ENCODE measurements at places on chromosomes 4 and X.

GRCh38 chr4:25888781-25889180, 25.2 kb upstream of the SMIM20 start:
- no peak overlapping the region for H3K27ac ChIP-seq

DNA sequence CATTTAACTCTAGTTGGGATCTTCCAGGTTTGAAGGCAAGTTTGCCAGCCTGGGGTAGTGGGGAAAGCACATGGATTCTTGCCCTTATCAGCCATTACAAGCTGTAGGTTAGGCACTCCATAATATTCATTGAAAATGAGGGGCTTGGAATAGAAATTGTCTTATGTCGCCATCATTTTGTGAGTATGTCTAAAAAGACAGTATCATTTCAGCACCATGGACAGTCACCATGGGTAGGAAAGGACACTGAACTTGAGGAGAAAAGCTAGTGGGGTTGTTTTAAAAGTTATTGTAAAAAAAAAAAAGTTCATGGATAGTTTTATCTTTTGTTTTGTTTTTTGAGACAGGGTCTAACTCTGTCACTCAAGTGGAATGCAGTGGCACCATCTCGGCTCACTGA, 356.1 kb downstream of the HNRNPD start:
- H3K4me3 ChIP-seq = no peak overlapping the region
- no peak for DNase-seq
- H3K27ac ChIP-seq = no peak overlapping the region
- H3K27me3 ChIP-seq = peaks cover 4% of the 10 kb centered on the region
- H3K4me1 ChIP-seq = no peaks in the 10 kb centered on the region

DNA sequence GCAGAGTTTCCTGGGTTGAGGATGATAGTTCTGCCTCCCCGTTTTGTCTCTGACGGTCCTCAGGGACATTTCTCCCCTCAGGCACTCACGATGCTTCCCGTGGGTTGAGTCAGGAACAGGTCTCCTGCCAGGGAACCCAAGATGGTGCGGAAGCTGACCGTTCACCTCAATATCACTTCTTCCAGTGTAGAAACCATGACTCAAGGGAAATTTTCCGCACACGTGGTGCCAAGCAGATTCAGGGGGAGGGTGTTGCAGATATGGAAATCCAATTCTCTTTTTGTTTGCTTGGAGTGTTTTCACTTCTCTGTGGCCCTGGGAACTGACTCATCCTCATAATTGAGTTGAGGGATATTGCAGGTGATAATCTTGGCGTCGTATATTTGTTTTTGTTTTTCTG, 46.7 kb downstream of the CXorf49B start:
- no peaks in the 10 kb centered on the region for H3K4me1 ChIP-seq
- H3K27ac ChIP-seq = no peak overlapping the region
- no peak for DNase-seq
- H3K27me3 ChIP-seq = no peaks in the 10 kb centered on the region
- H3K36me3 ChIP-seq = no peaks in the 10 kb centered on the region
- H3K4me3 ChIP-seq = no peak overlapping the region

DNA sequence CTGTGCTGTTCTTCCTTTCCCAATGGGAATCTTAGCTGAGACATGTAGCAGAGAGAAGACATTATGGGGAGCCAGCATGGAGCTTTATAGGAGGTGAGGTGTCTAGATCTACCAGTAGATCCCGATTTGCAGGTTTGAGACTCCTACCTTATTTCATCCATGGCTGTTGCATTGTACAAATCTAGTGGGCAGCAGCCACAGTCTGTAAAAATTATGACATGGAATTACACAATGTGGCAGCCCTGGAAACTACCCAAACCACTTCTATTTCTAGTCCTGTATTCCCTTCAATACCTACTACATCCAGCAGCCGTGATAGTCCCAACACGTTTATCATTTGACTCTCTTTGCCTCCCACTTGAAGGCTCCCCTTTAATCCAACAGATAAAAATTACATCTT, 8.1 kb downstream of the ATP7A start:
- H3K4me3 ChIP-seq = no peak overlapping the region
- no peak overlapping the region for H3K27ac ChIP-seq
- H3K27me3 ChIP-seq = no peaks in the 10 kb centered on the region
- no peak for DNase-seq

- no peak for DNase-seq
- no peaks in the 10 kb centered on the region for H3K4me1 ChIP-seq
- no peak overlapping the region for H3K4me3 ChIP-seq
- no peaks in the 10 kb centered on the region for H3K27me3 ChIP-seq
Measured at GRCh38 chr4:42608551-42608950, 48.4 kb downstream of the ATP8A1 start.

GRCh38 chrX:46683048-46683447, 75.9 kb downstream of the SLC9A7 start:
- H3K27ac ChIP-seq = peak overlapping the region; percentile 50
- no peak overlapping the region for H3K4me3 ChIP-seq
- H3K4me1 ChIP-seq = peaks cover 59% of the 10 kb centered on the region
- peaks cover 28% of the 10 kb centered on the region for H3K36me3 ChIP-seq
- H3K27me3 ChIP-seq = no peaks in the 10 kb centered on the region

GRCh38 chr4:176575141-176575730, 217.5 kb downstream of the VEGFC start:
- DNase-seq = no peak
- H3K4me1 ChIP-seq = no peaks in the 10 kb centered on the region
- no peaks in the 10 kb centered on the region for H3K27me3 ChIP-seq
- H3K36me3 ChIP-seq = no peaks in the 10 kb centered on the region
- H3K4me3 ChIP-seq = no peak overlapping the region
- H3K27ac ChIP-seq = no peak overlapping the region

DNA sequence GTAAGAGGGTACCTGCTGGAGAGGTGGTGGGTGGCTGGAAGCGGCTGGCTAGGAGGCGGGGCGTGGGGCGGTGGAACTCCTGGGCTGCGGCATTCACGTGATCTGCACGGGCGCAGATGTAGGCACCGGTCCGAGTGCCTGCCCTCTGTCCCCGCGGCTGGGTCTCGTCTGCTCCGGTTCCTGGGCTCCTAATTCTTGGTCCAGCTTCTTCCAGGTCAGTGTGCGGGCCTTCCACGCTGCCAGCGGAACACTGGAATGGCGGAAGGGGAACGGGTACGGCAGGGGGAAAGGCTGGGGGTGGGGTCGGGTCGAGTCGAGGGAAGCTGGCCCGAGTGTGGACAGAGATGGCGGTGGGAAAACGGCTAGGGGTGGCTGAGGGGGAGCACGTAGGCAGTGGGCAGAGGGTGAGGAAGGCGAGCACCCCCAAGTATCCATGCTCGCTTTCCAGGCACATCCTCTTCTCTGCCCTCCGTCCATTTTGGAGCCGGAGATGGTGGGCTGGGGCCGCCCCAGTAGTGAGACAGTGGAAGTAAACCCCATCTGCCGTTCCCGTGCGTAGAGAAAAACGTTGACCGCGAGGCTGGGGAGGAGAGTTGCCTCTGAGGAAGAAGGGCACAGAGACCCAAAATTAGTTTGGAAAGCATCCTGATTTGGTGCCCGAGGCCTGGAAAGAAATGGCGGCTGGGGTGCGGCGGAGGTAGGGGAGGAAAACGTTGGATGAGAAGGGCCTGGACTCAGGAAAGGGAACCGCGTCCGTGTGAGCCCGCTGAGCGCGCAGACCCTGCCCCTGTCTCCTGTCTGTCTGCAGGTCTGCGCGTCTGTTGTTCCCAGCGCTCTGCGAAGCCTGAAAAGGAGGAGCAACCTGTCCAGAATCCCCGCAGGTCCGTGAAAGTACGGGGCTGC, at the start of gene TCEAL4:
TCEAL4 (plus strand) TSS at position 105 of the 903 bp plus-strand sequence. CDS start 1,161 bp downstream, outside the sequence.
- no peaks in the 10 kb centered on the region for H3K36me3 ChIP-seq
- peak within 1 kb of the TSS; percentile 89 for H3K4me3 ChIP-seq
- H3K4me1 ChIP-seq = peaks cover 11% of the 10 kb centered on the region

DNA sequence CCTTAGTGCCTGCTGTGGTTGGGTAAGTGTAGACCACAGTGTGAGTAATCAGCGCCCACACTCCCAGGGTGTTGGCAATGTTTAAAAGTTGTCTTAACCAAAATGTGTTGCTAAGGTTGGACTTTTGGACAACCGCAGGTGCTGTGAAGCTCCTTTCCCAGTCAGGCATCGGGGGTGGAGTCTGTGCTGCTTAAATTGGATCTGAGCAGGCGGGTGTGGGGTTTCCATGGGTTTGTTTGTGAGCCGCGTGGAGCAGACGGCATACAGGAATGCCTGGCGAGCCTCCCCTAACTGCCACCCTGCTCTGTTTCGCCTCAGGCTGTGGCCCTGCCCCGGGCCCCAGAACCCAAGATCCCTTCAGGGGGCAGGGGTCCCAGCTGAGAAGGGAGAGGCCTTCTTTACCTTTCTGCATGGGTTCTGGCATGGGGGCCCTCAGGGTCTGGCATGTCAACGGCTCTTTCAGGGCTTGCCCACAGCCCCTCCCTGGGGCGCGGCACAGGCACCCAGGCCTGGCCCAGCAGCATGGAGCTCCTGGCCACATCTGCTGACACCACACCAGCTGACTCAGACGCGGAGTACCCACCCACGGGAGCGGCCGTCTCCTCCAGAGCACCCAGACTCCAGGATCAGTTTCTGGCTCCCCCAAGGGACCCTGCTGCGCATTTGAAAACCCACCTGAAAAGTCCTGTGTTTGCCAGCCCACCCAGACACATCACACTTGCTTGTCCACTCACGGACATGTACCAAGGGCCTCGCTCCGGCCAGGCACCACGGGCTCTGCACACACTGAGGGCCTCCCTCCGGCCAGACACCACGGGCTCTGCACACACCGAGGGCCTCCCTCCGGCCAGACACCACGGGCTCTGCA, 5.1 kb upstream of the SPON2 start:
- no peak overlapping the region for H3K27ac ChIP-seq
- peaks cover 4% of the 10 kb centered on the region for H3K36me3 ChIP-seq
- no peaks in the 10 kb centered on the region for H3K27me3 ChIP-seq
- peaks cover 5% of the 10 kb centered on the region for H3K4me1 ChIP-seq
- H3K4me3 ChIP-seq = no peak overlapping the region

DNA sequence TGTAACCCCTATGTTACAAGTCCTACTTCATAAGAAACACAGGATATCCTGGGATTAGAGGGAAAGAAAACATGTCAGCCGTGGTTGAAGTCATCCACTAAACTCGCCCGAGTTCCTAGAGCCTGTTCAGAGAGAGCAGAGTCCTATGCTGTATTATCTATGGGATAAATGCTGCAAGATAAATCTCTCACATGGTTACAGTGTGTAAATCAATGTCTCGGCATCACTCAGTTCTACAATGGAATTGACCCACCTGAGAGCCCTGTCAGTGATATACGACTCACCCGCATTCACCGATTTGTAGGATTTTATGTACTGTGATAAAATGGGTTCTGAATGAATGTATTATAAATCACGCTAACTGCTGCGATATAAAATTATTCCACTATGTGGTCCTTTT, 127.8 kb upstream of the ANXA3 start:
- DNase-seq = no peak
- no peaks in the 10 kb centered on the region for H3K4me1 ChIP-seq
- no peak overlapping the region for H3K27ac ChIP-seq
- H3K36me3 ChIP-seq = no peaks in the 10 kb centered on the region

GRCh38 chrX:97854086-97854485, 970.4 kb downstream of the RPA4 start:
- no peaks in the 10 kb centered on the region for H3K4me1 ChIP-seq
- no peaks in the 10 kb centered on the region for H3K27me3 ChIP-seq
- H3K36me3 ChIP-seq = no peaks in the 10 kb centered on the region
- H3K27ac ChIP-seq = no peak overlapping the region
- H3K4me3 ChIP-seq = no peak overlapping the region
- no peak for DNase-seq

GRCh38 chr4:177079327-177079726, 230.3 kb upstream of the NEIL3 start:
- no peak overlapping the region for H3K27ac ChIP-seq
- no peaks in the 10 kb centered on the region for H3K27me3 ChIP-seq
- DNase-seq = no peak
- H3K4me3 ChIP-seq = no peak overlapping the region

GRCh38 chrX:40094041-40094899, 3.5 kb downstream of the BCOR start:
- no peak overlapping the region for H3K27ac ChIP-seq
- H3K27me3 ChIP-seq = no peaks in the 10 kb centered on the region
- H3K36me3 ChIP-seq = peaks cover 6% of the 10 kb centered on the region
- H3K4me1 ChIP-seq = peaks cover 37% of the 10 kb centered on the region

Data from activated B cell treated with CpG ODN at 0.5 μM for 24 hours (primary cell).